ENCODE measurements at places on chromosomes 2 and 18.

DNA sequence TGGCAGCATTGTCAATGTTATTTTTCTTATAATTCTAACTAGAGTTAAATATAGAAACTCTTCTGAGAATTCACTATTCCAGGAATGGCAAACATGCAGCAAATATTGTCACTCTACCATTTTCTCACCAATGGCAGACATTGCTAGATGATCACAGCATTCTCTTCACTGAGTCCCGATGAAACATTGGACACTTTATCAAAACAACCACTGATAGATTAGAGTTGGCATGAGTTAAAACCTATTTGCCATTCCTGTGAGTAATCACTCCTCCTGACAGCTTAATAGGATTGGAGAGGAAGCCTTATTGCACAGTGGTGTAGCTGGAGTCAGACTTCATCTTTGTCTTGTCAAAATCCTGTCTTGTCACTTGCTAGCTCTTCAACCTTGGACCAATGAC lies 163.9 kb upstream of the THUMPD2 start:
- peak; percentile 46 for DNase-seq

- no peak for DNase-seq
Measured at GRCh38 chr2:114167799-114168198, 274.6 kb upstream of the DPP10 start.

DNA sequence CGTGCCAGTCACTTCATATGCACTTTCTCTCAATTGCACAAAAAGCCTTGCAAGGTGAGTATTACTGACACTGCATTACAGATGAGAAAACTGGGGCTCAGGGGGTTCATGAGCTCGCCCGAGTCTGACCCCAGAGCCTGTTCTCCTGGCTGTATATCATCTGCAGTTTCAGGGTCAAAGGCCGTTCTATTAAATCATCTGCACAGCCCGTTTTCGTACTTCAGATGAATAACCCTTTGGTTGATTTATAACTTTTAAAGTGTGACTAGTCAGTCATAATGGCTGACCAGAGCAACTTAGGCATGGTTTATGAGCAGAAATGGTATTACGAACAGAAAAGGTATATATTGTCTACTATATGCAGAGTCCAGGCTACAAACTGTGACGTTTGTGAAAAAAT lies 35.3 kb upstream of the NPAS2 start:
- DNase-seq: no peak

DNA sequence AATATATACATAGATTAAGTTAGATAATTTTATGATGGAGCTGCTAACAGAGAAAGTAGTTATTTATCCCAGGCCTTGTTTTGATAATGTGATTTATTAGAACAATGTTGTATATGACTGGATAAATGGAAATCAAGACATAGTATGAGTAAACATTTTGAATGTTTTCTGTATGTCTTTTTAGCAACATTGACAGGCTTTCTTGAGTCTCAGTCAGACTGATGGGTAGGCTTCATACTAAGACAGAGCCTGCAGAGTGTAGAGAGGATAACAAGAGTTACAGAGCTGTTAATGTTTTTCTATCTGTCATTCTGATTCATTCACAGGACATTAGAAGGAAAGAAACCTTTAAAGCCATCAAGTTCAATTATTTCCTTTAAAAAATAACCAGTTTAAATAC lies 478.5 kb downstream of the LRP1B start:
- DNase-seq: no peak

DNA sequence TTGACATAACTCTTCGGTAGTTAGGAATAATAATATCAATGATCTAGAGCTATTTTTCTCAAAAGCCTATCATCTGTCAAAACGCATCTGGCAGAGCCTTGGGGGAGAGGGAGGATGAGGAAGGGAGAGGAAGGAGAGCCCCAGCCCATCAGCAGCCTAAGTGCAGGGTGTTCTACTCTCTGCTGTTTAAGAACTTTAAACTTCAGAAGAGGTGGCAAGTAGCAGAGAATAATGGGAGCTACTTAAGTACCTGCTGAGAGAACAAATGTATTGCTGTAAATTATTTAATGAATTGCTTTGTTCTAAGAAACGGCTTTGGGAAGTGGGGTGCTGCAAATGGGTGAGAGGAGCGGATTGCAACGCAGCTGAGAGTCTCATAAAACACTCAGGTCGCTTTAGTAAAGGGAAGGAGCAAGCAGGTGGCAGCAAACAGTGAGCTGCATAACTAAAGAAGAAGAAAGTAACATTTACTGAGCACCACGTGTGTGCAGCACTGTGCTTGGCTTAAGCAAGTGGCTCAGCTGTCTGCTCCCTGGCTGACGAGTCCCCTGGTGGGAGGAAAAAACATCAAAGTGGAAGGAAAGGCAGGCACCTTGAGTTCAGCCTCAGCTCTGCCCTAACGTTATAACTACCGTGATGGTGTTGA lies 26.3 kb upstream of the SH3RF3 start:
- DNase-seq: no peak

DNA sequence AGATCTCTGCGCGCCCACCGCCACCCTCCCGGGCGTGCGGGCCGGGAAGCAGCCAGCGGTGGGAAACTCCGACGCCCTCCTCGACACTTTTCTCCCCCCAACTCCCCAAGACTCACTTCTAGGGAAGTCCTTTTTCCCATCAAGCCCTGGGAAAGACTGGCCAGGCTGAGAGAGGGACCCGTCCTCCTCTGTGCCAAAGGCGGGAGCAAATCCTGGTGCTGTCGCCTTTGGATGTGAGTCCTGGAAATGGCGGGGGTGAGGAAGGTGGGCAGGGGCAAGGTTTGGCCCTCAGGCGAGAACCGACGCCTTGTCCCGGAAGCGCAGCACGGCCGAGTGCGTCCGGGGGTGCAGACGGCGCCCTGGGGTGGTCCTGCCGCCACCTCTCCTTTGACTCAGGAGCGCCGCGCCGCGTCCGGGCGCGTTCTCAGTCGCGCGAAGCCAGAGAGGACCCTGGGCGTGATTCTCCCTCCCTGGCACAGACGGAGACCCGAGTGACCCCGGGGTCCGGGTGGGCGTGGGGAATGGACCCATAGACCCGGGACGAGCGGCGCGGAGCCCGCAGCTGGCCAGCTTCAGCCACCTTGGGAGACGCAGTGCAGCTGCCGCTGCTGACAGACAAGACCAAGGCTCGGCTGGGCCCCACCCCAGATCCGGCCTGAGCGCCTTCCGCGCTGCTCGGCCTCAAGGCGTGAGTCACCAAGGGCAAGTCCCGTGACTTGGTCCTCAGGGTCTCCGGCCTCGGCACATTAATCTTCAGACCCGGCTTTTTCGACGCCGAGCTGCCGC lies 3.5 kb upstream of the LBX2 start:
- peak; percentile 34 for DNase-seq

GRCh38 chr2:229003256-229003655 lies 267.8 kb downstream of the PID1 start:
- DNase-seq: no peak

- no peak for DNase-seq
Measured at GRCh38 chr2:235694721-235695601, 201.1 kb downstream of the AGAP1 start.

GRCh38 chr2:97878865-97879264 lies 116.9 kb downstream of the TMEM131 start:
- DNase-seq: no peak

- DNase-seq: no peak
Measured at GRCh38 chr18:61967252-61967891, 74.6 kb upstream of the RNF152 start.

DNA sequence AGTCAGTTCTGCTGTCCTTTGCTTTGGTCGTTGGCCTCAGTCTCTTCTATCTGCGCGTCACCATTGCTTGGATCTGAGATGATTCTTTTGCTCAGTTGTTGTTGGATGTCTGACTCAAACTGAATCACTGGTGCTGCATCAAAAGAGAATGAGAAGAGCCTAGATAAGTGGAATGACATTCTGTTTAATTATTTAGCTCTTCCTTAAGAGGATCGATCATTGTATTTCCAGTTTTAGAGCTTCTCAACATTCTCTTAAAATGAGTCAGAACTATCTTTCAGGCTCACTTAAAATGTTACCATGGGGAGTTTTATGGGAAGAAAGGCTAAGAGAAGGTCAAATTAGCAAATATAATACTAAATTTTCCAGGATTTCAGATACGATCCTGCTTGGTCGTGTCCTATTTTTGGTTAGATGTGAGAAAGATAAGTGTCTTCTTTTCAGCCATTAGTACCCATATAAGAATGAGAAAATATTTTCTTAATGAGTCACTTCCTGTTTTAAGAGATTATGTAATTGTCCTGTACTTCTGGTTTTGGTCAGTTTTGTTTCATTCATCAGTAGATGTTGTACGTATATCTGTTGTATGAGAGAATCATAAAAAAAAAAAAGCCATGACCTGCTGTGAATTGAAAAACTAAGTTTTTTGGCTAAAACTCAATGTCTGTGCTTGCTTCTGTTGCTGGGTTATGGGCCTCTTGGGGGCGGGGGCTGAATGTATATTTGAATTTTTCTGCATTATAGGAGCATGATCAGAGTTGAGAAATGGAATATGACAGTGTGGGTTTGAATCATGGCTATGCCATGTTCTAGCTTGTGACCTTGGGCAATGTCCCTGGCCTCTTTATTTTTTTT lies 31.6 kb upstream of the CASP10 start:
- DNase-seq: peak; percentile 82

DNA sequence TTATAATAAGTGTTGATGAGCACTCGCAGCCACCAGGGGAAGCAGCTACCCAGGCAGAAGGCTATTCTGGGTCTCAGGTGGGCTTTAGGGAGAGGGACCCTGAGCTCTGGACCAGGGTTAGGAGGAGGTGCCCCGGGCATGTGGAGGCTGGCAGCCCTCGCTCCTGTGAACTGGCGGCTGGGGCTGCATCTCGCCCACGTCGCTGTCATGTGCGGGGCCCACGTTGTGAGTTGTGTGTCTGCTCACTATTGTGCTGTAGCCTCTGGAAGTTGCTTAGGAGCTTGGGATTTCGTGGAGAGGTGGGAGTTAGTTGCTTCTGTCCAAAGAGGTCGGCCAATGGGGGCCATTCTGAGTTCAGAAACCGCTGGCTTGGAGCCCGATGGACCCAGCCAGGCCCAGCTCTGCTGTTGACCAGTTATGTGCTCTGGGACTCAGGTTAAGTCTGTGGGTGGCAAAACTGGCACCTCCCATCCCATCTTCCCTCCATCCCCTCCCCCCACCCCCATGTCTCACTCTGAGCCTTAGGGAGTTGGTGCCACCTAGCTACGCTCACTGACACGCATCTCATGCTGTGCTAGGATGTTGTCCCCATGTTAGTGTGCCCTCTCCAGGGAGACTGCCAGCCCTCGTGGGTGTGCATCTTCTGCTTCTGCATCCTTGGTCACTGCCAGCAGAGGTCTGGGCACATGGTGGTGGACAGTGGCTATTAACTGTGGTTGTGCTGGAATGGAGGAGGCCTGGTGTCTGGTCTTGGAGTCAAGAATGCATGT lies 18.5 kb downstream of the RRM2 start:
- DNase-seq: no peak

- no peak for DNase-seq
Measured at GRCh38 chr18:80254971-80255500, 7.7 kb upstream of the PARD6G start.

- no peak for DNase-seq
Measured at GRCh38 chr18:61852496-61852895, 40.3 kb downstream of the RNF152 start.

GRCh38 chr2:179963626-179964025 lies 43.5 kb downstream of the CWC22 start:
- peak; percentile 29 for DNase-seq

- DNase-seq: no peak
Measured at GRCh38 chr2:65027616-65028244, 28.5 kb upstream of the CEP68 start.

- no peak for DNase-seq
Measured at GRCh38 chr2:237752761-237753165, 45.8 kb upstream of the RBM44 start.

GRCh38 chr18:59612381-59612780 lies 84.8 kb downstream of the CCBE1 start:
- DNase-seq: peak; percentile 94

- no peak for DNase-seq
Measured at GRCh38 chr2:127735537-127736399, 34.5 kb downstream of the SFT2D3 start.

DNA sequence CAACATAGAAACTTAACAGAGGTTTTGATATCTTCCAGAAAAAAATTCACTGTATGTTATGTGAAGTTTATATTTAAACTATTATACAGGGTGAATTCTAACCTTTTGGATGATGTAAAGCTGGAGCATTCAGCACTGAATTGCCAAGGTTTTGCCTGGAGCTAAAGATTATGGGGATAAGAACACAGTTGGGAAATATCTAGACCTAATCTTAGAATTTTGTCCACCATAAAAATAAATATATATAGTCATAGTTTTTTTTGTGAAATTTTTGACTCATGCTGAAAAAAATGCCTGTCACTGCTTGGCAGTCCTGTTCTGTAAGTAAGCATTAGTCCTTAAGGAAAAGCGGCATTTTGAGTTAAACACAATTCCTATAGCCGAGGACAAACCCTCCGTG lies 339.3 kb upstream of the TMEFF2 start:
- no peak for DNase-seq

DNA sequence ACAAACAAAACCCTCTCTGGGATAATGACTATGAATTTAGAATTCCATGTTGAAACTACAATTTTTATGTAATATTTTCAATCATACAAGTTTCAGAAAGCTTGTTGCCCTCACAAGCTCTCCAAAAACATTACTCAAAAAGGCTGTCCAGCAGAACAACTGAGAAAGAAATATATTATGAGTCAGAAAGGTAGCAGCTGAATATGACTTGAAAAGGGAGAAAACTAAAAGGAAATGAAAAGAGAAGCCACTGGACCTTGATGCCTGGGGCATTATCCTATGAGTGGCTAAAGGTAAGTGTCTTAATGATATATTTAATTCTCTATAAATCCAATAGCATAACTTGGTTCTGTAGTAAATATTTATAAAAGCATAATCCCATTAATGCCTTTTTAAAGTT lies 61.8 kb downstream of the NXPH2 start:
- no peak for DNase-seq

- DNase-seq: no peak
Measured at GRCh38 chr2:240646900-240647502, 21.7 kb downstream of the GPR35 start.

GRCh38 chr2:234165421-234165820 lies 114.9 kb downstream of the SPP2 start:
- DNase-seq: peak; percentile 46

DNA sequence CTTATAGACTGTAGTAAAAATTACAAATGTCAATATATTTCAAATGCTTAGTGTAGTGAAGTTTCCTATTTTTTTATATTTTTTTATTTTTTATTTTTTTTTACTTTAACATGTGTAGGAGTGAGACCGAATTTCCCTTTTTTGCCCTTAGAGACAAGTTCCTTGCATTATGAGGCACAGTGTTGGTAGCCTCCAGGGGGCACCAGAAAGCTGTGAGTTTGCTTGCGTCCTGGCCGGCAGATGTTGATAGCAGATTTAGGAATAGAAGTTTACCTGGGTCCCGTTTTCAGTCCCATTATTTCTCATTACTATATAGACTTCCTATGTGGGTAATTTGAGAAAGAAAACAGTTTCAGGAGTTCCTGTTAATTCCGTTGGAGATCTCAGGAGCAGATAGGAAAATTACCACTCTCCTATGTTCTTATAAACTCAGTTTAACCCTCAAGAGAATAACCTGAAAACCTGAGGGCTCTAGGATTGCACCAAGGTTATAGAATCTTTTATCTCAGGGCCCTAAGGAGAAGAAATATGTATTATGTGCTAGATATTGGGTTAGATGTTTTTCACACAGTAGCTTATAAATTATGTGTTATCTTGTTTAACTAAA lies 157.5 kb upstream of the SESTD1 start:
- DNase-seq: no peak

GRCh38 chr2:176507786-176508185 lies 238.5 kb downstream of the MTX2 start:
- no peak for DNase-seq

- DNase-seq: no peak
Measured at GRCh38 chr18:5175378-5175777, 21.7 kb downstream of the AKAIN1 start.

All from AG09309 (cell line).